RPMI8226 (cell line): ENCODE measurements at places on chromosomes 11 and 22.

GRCh38 chr22:22800716-22801115 is 86.9 kb upstream of the IGLL5 start:
- no peak for DNase-seq

DNA sequence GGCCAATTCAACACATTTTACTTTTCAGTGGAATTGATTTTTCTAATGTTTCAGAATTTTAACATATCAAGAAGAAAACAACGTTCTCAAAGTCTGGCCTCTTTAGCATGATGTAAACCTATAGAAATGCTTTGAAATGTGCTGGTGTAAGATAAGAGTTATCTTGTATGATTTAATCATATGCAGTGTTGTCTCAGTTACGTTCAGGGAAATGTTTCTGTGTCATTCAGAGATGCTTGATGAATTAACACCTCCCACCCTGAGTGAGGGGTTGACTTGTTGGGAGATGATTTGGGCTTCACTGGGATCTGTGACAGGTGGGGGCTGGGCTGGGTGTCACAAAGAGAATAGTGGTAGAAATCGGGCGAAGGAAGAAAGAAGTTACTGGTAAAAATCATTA is 15.7 kb upstream of the MYO18B start:
- DNase-seq: no peak

DNA sequence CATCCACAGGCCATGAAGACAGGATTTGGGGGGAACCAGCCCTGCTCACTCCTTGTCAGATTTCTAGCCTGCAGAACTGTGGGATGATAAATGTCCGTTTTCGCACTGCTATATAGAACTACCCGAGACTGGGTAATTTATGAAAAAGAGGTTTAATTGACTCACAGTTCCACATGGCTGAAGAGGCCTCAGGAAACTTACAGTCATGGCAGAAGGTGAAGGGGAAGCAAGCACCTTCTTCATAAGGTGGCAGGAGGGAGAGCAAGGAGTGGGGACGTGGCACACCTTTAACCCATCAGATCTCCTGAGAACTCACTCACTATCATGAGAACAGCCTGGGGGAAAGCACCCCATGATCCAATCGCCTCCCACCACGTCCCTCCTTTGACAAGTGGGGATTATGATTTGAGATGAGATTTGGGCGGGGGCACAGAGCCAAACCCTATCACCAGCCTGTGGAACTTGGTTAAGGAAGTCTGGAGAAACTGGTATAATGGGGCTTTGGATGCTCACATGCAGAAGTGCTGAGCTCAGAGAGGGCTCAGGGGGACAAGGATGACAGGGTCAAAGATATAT is 50.7 kb downstream of the MYEOV start:
- no peak for DNase-seq

DNA sequence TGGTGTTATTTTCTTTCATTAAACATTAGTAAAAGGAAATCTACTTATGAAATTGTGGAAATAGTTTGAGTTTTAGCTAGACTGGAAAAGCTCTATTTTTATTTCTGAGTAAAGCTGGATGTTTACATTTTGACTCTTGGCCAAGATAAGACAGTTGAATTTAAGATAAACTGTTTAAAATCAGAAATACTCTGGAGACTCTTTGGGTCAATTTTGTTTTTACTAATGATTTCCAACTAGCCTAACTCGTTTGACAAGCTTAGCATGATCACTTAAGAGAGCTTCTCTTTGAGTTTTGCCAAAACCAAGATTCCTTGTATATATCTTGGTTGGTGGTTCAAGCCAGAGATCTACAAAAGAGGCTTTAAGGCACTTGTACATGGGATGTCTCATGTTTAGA is 724.8 kb upstream of the LUZP2 start:
- no peak for DNase-seq

- no peak for DNase-seq
These were observed 21.9 kb downstream of the STX3 start for GRCh38 chr11:59777104-59777503.

GRCh38 chr11:21911061-21911460 is 281.8 kb upstream of the ANO5 start:
- DNase-seq: no peak

- no peak for DNase-seq
These were observed 1.2 kb upstream of the TMEM45B start for GRCh38 chr11:129814244-129815014.

DNA sequence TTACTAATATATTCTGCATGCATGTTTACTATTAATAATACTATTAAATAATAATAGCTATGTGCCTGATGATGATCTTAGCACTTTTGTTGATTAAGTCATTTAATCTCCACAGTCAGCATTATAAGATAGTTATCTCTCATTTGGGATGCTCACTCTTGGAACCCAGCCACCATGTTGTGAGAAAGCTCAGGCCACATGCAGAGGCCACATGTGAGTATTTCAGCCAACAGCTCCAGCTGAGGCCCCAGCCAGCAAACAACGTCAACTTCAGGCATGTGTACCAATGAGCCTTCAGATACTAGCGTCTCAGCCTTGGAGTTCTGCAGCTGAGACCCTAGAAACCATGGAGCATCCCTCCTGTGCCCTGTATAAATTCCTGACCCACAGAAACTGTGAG is 798.1 kb upstream of the LRRC4C start:
- no peak for DNase-seq

GRCh38 chr11:14202251-14203196 is 156.5 kb downstream of the RRAS2 start:
- peak; percentile 6 for DNase-seq

GRCh38 chr11:86743223-86744118 is 56.9 kb upstream of the PRSS23 start:
- no peak for DNase-seq

DNA sequence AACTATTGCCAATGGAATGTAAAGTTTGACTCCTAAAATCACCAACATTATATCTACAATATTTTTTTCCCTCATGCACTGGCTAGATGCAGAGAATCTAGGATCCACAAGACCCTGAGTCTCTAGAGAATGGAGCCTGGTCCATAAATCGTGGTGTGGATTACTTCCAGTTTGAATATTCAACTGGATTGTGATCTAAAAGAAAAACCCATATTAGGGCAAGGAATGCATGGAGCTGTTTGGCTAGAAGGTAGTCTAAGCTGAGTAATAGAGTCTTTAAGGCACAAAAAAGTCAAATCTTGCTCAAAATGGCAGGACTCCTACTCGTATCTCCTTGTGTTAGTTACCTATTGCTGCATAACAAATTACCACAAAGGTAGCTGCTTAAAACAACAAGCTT is 9.4 kb upstream of the MS4A5 start:
- no peak for DNase-seq

- no peak for DNase-seq
These were observed 16.4 kb downstream of the PRR33 start for GRCh38 chr11:1875093-1875850.

DNA sequence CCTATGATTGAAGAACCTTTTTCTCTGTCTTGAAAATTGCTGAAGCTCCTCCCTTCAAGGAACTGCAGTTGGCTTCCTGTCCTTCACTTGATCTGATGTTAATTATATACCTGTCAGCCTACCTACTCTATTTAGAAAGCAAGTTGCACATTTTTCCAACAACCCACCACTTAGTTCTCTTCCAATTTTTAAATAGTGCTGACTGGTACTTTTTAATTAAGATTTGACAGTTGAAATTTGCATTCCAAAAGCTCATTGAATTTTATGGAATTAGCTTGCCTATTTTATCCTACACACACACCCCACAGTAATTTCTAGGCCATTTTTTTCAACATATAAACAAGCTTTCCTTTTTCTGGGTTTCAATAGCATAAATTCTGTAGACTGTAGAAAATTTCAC is 820.3 kb upstream of the FAT3 start:
- no peak for DNase-seq

DNA sequence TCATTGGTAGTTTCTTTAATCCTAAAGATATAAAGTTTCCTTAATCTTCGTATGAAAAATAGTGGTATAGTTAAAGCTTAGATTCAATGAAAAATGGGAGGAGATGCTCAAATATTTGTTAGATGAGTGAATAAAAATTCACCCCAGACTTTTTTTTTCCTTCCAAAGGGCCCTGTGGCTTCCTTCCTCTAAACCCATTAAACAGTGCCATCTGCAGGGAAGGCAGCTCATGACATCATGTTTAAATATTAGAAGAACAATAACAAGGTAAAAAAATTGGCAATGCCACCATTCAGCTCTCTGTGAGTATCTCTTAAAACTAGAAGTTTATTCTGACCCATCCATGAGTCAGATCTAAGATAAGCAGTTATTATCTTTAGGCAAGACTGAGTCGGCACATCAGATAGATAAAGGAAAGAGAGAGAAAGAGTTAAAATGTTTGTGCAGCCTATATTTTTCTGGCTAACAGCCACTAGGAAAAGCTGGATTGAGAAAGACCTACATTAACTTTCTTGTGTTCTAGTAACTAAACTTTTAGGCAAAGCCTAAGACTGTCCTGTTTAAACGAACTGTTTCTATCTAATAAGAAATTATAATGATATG is 19.1 kb upstream of the OOSP1 start:
- peak; percentile 13 for DNase-seq

GRCh38 chr11:11973361-11973800 is 35.0 kb downstream of the DKK3 start:
- no peak for DNase-seq

- no peak for DNase-seq
These were observed 2.0 kb downstream of the SYT12 start for GRCh38 chr11:67024966-67025365.

DNA sequence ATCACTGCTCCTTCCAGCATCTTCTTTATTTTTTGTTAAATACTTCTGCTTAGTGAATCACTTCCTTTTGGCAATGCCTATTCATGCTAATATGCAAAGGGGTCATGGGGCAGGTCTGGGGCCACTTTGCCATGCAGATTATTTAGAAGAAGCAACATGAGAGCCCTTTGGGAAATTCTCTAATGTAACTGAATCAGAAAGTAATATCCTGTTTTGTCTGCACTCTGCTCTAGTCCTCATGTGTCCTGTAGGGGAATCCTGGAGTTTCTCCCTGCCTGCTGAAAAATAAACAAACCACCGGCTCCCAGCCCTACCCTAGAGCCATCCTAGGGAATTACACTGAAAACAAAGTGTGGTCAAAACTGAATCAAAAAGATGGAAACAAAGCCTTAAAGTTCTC is 176.5 kb upstream of the POU2AF2 start:
- DNase-seq: no peak

DNA sequence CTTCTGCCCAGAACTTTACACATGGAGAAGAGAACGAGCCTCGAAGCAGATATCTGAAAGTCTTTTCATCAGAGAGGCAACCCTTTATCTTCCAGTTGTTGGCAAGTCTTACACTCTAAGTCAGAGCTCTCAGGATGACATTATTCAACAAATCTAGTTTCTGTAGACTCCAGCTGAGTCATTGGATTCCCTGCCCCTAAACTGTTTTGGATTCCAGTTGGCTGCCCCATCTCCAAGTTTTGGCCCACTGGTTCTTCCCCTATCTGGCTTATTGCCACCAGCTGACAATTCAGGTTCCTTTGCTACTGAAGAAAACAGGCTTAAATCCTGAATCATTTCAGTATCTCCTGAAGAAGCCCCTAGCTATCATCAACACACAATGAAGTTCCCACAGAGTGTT is 14.2 kb downstream of the SAAL1 start:
- no peak for DNase-seq

- peak; percentile 82 for DNase-seq
These were observed 40.4 kb downstream of the FLI1 start for GRCh38 chr11:128734103-128734831.

DNA sequence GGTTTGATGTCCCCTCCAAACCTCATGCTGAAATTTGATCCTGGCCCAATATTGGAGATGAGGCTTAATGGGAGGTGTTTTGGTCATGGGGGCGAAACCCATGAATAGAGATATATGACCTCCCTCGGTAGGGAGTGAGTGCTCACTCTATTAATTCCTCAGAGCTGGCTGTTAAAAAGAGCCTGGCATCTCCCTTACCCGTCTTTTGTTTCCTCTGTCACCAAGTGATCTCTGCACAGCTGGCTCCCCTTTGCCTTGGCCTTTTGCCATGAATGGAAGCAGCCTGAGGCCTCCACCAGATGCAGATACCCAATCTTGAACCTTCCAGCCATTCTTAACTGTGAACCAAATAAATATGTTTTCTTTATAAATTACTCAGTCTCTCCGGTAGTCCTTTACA is 4.5 kb upstream of the CCDC81 start:
- no peak for DNase-seq

- no peak for DNase-seq
These were observed 827.4 kb downstream of the OPCML start for GRCh38 chr11:132704781-132705375.

GRCh38 chr11:38582151-38582550 is 1984.1 kb upstream of the RAG2 start:
- no peak for DNase-seq

DNA sequence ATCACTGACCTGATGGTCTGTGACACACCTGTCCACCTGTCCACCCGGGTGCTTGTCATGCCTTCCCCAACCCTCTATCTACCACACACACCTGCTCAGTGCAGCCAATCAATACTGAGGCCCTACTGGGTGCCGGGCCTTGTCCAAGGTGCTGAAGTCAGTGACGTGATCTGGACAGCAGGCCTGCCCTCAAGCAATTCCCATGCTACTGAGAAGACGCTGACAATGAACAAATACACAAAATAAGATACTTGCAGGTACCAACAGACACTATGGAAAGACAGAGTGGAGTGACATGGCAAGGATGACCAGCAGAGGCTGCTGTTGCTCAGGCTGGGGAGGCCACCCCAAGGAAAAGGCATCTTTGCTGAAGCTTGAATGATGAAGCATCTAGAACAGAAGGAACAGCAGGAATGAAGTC is 21.2 kb downstream of the PLAAT3 start:
- DNase-seq: peak; percentile 53

DNA sequence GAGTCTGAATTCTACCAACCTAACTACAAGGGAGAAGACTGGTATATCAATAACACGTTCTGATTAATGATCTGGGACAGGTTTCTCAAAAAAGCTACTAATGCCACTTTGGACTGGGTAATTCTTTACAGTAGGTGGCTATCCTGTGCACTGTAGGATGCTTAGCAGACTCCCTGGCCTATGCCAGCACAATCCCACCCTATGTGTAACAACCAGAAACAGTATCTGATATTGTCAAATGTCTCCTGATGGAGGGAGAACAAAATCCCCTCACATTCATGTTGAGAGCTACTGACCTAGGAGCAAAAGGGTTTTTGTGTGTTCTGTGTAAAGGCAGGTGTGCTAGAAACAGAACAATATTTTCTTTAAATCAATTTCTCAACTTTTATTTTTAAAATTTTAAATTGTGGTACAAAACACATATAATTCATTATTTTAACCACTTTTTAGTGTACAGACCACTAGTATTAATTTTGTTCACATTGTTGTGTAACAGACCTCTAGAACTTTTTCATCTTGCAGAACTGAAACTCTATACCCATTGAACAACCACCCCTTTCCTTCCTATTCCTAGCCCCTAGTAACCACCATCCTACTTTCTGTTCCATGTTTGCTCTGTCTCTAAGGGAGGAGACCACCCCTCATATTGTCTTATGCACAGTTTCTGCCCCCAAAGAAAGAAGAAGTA is 2.1 kb upstream of the MS4A6A start:
- no peak for DNase-seq

- DNase-seq: no peak
These were observed 16.0 kb downstream of the CLDN5 start for GRCh38 chr22:19508024-19508776.

- DNase-seq: no peak
These were observed 64.7 kb downstream of the TRIM29 start for GRCh38 chr11:120073196-120073595.

GRCh38 chr11:3615998-3616397 is 25.8 kb downstream of the ART5 start:
- no peak for DNase-seq
